ENCODE measurements at places on chromosomes 3 and 15. TPM values are rescaled to one million over a fixed set of nuclear protein-coding genes. Genes with fewer than 3 reads are reported as not detected.

The APBA2 gene
- total RNA-seq: 6.4 TPM

The PPP1R14D gene
- not detected for total RNA-seq

The PATL2 gene
- 17.2 TPM for total RNA-seq

DNA sequence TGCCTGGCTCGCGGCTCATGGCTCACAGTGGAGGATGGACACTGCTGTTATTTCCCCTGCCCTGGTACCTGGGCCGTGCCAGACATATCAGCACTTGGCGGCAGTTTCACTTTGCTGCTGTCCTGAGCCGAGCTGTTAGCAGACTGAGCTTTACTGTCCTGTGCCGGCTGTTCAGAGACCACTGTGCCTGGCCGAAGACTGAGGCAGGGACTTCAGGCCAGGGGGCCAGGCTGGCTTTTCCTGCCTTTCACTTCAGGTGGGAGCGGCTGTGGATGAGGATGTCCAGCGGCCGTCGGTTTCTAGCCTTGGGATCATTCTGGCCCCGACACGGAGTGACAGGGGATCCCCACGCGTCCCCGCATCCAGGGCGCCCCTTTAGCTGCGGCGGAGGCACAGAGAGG, 1.1 kb downstream of the ATP10A start:
- H3K27ac ChIP-seq: peak overlapping the region; percentile 86
- peaks cover 19% of the 10 kb centered on the region for H3K36me3 ChIP-seq
- peak overlapping the region; percentile 90 for H3K4me3 ChIP-seq
- no peaks in the 10 kb centered on the region for H3K27me3 ChIP-seq
- peaks cover 41% of the 10 kb centered on the region for H3K4me1 ChIP-seq

GRCh38 chr3:155960060-155960459, 89.6 kb downstream of the GMPS start:
- no peaks in the 10 kb centered on the region for H3K36me3 ChIP-seq
- no peaks in the 10 kb centered on the region for H3K27me3 ChIP-seq
- H3K27ac ChIP-seq: no peak overlapping the region
- H3K4me1 ChIP-seq: no peaks in the 10 kb centered on the region
- no peak overlapping the region for H3K4me3 ChIP-seq
- no peak for DNase-seq

GRCh38 chr3:27679691-27680090, 42.4 kb downstream of the EOMES start:
- H3K4me3 ChIP-seq: no peak overlapping the region
- DNase-seq: no peak
- H3K36me3 ChIP-seq: no peaks in the 10 kb centered on the region
- H3K4me1 ChIP-seq: peaks cover 19% of the 10 kb centered on the region
- no peak overlapping the region for H3K27ac ChIP-seq

DNA sequence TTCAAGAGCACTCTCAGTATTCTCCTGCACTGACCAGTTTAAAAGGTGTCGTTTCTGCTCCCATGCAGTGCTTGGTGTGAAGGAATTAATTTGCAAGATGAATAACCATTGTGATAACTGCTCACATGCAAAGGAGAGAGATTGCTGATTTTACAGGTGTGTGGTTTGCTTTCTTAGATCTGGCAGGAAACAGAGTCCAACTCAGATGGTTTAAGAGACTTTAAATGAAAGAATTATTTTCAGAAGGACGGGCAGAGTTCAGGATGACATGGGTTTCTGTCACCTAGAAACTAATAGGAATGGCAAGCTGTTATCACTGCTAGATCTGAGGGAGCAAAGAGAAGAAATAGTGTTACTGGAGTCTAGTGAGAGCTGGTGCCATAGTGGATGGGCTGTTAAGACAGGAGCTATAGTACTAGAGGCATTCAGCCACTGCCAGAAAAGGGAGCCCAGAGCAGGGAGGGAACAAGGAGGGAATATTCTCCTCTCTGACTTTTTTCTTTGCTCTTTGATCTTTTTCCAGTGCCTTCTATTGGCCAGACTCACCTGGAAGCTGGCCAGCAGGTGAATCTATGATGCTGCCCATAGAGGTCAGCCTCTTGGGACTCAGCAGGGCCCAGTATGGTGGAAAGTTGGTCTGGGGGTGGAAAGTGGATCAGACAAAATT, 14.9 kb downstream of the ATXN7 start:
- no peak for DNase-seq
- no peak overlapping the region for H3K27ac ChIP-seq
- peaks cover 49% of the 10 kb centered on the region for H3K4me1 ChIP-seq
- no peaks in the 10 kb centered on the region for H3K27me3 ChIP-seq
- H3K36me3 ChIP-seq: peaks cover 2% of the 10 kb centered on the region
- H3K4me3 ChIP-seq: no peak overlapping the region

DNA sequence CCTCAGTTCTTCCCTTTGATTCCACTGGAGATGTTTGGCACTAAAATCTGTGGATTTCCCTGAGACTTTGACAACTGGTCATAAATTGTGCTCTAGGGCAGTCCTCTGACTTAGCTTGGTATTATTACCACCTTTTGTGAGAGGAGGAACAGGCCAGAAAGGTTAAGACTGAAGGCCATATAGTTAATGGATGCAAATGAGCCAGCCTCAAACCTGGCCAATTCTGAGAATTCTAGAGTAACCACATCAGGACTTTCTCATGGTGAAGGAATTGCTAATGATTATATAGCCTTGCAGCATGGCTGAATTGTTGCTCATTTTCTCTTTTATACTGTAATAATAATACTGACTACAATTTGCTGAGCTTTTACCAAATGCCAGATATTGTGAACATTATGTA, 162.5 kb downstream of the CADPS start:
- no peak overlapping the region for H3K27ac ChIP-seq
- no peaks in the 10 kb centered on the region for H3K4me1 ChIP-seq
- no peaks in the 10 kb centered on the region for H3K27me3 ChIP-seq

DNA sequence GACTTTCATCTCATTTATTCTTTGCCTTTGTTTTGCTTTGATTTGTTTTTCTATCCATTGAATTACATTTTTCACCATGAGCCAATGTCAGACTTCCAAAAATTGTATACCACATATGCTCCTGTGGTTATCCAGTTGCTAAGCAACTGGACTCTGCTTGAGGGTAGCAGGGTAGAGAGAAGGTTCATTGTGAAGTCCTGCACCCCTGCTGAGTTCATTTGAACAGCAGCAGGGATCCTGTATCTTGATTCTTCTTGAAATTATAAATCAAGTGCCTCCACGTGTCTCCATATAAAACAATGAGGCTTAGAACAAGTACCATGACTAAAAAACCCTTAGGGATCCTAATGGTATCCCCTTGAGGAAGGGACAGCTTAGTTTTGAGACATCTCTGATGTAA, 449.3 kb downstream of the ROBO2 start:
- no peaks in the 10 kb centered on the region for H3K4me1 ChIP-seq
- H3K36me3 ChIP-seq: no peaks in the 10 kb centered on the region
- H3K4me3 ChIP-seq: no peak overlapping the region
- DNase-seq: no peak
- H3K27ac ChIP-seq: no peak overlapping the region
- no peaks in the 10 kb centered on the region for H3K27me3 ChIP-seq

DNA sequence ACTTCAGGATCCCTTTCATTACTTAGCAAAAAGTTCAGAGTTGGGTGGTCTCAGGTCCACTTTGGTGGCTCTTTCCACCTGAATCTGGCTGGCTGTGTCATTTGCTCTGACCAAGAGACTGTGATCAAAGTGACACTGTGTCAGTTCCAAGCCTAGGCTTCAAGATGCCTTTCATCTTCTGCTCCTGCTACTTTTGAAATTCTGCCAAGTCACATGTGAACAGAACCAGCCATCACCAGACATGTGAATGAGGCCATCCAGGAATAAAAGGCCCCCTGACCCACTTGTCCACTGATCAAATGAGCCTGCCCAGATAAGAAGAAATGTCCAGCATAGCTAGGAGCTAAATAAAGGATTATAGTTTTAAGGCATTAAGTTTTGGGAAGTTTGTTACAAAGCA, 132.2 kb downstream of the OSBPL10 start:
- H3K27me3 ChIP-seq: peaks cover 2% of the 10 kb centered on the region
- H3K27ac ChIP-seq: no peak overlapping the region
- no peaks in the 10 kb centered on the region for H3K4me1 ChIP-seq

DNA sequence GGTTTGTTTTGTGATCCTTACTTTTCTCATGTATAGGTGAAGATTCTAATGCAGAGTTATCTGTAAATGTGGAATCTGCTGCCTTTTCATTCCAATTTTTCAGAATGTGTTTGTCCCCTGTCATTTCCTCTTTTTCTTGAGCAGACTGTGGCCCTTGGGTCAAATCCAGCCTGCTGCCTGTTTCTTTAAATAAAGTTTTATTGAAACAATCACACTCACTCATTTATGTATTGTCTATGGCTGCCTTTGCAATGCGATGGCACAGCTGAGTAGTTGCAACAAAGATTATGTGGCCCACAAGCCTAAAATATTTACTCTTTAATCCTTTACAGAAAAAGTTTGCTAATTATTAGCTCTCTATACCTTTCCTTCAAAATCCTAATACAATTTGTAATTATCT, 116.3 kb upstream of the NPHP3 start:
- no peaks in the 10 kb centered on the region for H3K4me1 ChIP-seq
- H3K27ac ChIP-seq: no peak overlapping the region
- peaks cover 13% of the 10 kb centered on the region for H3K27me3 ChIP-seq
- no peak overlapping the region for H3K4me3 ChIP-seq
- no peaks in the 10 kb centered on the region for H3K36me3 ChIP-seq

DNA sequence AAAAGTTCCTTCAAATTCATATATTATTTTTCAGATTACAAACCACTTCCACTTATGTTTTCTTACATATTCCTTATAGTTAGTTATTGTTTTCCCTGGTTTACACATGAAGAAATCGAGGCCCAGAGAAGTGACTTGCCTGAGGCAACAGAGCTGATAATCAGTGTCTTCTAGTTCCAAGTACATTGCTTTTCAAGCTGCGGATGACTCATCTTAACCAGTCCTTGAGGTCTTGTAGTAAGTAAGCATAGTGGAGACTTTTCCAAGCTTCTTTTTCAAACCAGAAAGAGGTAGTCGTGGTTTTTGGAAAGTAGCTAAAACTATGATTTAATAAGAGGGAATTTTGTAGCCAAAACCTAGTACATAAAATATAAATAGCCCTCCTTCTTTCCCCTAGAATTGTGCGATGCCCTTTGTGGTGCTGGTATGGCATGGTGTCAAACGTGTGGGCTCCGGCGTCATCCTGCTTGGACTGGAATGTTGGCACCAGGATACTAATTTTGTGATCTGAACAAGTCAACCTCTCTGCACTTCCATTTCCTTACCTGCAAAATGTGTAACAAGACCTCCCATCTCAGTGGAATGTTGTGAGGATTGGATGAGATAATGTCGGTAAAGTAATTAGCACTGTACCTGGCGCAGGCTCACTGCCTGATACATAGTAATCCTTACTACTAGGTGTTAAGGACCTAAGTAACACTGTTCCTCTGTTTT, 19.0 kb upstream of the DLG1 start:
- no peak overlapping the region for H3K27ac ChIP-seq
- no peak overlapping the region for H3K4me3 ChIP-seq
- DNase-seq: no peak
- peaks cover 5% of the 10 kb centered on the region for H3K4me1 ChIP-seq
- peaks cover 50% of the 10 kb centered on the region for H3K27me3 ChIP-seq

- peaks cover 4% of the 10 kb centered on the region for H3K36me3 ChIP-seq
- no peak overlapping the region for H3K27ac ChIP-seq
- H3K4me3 ChIP-seq: no peak overlapping the region
- DNase-seq: no peak
- peaks cover 39% of the 10 kb centered on the region for H3K4me1 ChIP-seq
- no peaks in the 10 kb centered on the region for H3K27me3 ChIP-seq
Measured at GRCh38 chr3:183288117-183288516, 35.1 kb downstream of the B3GNT5 start.

DNA sequence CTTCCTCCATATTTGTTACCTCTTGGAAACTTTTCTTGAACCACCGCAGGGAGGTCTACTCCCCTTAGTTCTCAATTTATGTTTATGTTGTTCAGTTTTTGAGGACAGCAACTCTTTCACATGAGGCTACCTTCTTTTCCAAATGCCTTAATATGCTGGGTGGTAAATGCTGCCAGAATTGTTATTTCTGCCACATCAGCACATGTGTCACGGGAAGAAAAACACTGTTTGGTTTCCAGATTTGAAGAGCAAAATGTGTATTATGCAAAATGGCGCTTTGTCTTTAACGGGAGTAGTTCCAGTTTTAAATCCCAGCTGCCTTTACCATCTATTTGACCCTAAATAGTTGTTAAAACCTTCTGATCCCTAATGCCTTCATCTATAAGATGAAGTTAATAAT, 606.2 kb upstream of the TBL1XR1 start:
- no peaks in the 10 kb centered on the region for H3K27me3 ChIP-seq
- no peak overlapping the region for H3K27ac ChIP-seq
- H3K4me1 ChIP-seq: peaks cover 5% of the 10 kb centered on the region

Measured in activated CD4-positive, alpha-beta memory T cell treated with anti-CD3 and anti-CD28 coated beads for 36 hours (primary cell).